ENCODE measurements at places on chromosomes 3 and 15.

DNA sequence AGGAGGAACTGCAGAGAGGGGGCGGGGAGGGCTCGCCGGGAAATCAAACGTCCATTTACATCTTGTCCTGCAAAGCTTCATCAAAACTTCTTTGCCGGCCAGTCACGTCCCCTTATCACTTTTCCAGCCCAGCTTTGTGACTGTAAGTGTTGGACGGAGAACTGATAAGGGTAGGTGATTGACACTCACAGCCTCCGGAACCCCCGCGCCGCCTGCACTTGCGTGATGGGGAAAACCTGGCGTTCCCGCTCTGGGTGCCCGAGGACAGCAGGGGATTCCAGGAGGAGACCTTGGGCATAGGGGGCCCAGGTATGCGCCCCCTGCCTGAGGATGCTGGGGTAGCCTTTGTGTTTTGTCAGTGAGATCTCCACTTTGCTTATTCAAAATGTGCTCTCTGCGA, 72.8 kb upstream of the ANKRD34C start:
- no peak for DNase-seq

DNA sequence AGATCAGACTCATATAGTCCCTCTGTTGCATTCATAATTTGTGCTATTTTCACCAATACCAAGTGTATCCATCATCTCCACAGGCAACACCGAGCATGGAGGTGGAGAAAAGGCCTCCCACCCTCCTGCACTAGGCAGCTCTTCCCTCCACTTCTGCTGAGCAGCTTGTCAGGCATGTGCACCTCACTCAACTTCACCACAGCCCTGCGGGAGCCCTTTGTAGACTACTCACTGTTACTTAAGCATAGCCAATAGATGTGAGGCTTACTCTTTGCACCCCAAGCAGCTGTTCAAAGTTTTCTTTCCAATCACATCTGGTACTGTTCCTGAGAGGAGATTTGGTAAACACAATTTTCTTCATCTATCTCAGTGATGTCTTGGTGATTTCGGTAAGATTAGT, 16.9 kb upstream of the GUCA1C start:
- DNase-seq: no peak

GRCh38 chr15:89780601-89781000, 4.5 kb downstream of the MESP2 start:
- DNase-seq: no peak

- DNase-seq: no peak
These were observed 37.1 kb upstream of the ST3GAL6 start for GRCh38 chr3:98726084-98726483.

GRCh38 chr3:189308608-189309007, 136.8 kb downstream of the TPRG1 start:
- DNase-seq: no peak
